CD4-positive, alpha-beta T cell (primary cell): ENCODE measurements at places on chromosomes 11 and 22.

DNA sequence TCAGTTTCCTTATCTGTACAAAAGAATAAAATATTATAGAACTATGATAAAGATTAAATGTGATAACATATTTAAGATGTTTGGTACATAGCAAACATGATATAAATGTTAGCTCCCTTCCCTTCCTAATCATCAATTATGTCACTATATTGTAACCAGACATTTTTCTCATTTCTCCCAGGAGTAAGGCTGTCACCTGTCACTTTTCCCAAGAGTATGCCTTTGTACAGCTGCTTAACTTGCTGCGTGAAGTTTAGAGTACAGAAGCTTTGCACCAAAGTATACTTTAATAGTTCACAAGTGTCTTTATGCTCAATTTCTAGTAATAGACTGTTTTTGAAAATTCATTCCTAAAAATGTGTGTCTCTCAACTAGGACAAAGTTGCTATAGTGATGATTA, 186.9 kb downstream of the DLG2 start:
- no peak for DNase-seq

DNA sequence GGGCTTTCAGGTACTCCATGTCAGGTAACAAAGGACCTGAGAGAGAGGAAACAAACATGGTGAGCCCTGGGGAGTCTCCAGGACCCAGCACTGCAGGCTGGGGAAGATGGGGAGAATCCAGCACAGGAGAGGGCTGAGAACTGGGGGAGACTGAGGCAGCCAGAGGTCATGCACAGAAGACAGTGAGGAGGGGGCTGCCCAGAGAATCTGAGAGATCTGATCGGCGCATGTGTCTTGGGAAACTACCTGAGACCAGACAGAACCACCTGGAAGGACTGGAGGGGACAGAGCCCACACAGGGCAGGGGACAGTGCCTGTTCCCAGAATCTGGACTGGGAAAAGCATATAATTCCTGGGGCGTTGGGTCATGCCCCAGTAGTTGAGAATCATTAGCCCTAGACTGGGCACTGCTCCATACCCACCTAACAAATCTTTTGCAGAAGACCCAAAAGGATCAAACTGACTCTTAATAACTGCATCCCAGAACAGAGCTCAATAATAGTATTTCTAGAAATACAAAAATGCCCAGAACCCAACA, 20.0 kb upstream of the COMT start:
- no peak for DNase-seq

DNA sequence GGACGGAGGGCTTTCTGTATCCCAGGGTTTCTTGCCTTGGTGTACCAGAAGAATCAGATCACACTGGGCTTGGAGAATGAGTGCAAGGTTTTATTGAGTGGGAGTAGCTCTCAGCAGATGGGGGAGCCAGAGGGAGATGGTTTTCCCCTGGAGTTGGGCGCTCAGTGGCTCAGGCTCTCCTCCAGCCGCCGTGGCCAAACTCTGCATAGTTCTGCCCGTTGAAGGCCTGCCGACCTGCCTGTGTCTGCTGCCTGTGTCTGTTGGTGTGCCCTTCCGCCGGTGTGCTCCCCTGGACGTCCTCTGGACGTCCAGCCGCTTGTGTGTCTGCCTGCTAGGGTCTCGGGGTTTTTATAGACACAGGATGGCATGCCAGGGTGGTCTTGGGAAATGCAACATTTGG, 4.5 kb upstream of the ALKBH8 start:
- DNase-seq, result no peak

DNA sequence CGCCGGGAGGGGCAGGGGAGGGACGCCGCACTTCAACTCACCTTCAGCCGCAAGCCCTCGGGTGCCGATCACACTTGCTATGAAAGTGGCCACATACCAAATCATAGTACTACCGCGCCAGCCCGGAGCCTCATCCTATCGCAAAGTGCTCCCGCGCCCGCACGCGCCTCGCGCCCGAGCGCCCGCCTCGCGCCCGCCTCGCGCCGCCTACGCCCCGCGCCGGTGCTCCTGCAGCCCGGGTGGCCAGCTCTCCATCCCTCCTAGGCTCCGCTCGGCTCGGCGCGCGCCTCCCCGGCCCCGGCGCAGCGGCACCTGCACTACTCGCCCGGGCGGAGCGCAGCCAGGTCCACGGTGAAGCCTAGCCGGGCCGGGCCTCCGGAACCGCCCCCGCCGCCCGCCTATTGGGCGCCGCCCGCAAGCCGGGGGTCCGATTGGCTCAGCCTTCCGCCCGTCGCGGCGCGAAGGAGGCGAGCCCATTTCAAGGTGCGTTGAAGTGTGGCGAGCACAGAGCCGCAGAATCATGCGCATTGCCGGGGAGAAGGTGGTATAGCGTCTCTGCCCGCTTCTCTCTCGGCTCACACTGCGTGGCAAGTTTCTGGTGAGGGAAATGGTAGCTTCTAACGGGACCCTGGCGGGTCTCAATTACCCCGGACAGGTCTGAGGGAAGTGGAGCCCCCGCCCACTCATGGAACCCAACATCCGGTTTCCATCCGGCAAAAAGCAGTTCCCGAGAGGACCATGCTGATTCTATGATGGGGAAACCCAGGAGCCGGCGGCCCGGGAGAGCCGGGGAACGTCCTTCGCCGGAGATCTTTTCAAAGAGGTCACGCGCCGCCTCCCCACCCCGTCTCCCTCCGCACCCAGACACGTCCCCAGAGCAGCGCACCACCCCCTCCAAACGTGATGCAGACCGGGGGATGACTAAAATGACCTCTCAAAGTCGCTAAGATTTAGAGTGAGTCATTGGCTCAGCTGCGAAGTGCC, at the start of gene IGSF9B:
IGSF9B (minus strand) TSS at position 319 of the 984 bp plus-strand sequence; CDS start at position 105, 214 bp downstream.
- DNase-seq, result peak; percentile 91

GRCh38 chr11:8232849-8233606, 30.6 kb downstream of the LMO1 start:
- no peak for DNase-seq

GRCh38 chr11:75351791-75352587, 528 bp upstream of the ARRB1 start:
- peak; percentile 38 for DNase-seq

GRCh38 chr11:59423835-59424234, 2.4 kb downstream of the OR5A2 start:
- DNase-seq, result no peak

DNA sequence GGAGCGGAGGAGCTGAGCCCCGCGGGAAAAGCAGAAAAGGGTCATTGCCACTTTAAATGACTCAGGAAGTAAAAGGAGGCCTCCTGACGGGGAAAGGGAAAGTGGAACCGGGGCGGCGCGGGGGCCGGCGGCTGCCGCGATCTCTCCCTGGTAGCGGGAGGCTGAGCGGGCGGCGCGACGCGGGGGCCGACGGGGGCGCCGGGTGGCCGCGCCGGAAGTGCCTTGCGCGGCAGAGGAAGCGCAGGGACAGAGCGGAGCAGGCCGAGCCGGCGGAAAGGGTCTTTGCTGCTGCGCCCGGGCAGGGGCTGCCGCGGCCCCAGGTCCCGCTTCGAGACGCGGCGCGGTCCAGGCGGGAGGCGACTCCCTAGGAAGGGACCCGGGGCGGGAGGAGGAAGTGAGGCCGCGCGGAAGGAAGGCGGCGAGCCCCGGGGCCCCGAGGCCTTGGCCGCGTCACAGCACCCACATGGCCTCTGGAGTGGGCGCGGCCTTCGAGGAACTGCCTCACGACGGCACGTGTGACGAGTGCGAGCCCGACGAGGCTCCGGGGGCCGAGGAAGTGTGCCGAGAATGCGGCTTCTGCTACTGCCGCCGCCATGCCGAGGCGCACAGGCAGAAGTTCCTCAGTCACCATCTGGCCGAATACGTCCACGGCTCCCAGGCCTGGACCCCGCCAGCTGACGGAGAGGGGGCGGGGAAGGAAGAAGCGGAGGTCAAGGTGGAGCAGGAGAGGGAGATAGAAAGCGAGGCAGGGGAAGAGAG, at the start of gene TRIM44:
TRIM44 (plus strand) TSS at position 127 of the 759 bp plus-strand sequence; CDS start at position 464, 337 bp downstream.
- peak; percentile 89 for DNase-seq

GRCh38 chr11:107054391-107054790, 36.1 kb upstream of the GUCY1A2 start:
- no peak for DNase-seq

GRCh38 chr22:49392247-49392646, 435.4 kb downstream of the BRD1 start:
- DNase-seq, result no peak

DNA sequence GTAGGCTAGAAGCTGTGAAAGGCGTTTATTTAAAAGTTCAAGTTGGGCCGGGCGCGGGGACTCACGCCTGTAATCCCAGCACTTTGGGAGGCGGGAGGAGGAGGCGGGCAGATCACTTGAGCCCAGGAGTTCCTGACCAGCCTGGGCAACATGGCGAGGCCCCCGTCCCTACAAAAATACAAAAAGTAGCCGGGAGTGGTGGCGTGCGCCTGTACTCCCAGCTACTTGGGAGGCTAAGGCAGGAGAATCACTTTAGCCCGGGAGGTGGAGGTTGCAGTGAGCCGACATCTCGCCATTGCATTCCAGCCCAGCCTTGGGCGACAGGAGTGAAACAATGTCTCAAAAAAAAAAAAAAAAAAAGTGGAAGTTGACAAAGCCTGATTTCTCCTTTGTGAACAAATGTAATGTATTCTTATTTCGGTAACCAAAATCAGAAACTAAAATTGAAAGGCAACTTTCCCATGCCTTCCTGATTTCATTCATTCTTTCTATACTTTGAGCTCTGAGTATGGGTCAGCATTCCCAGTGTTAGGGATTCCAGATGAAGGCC, 825 bp downstream of the PTPMT1 start:
- DNase-seq, result no peak

- DNase-seq, result peak; percentile 75
These were observed 631 bp upstream of the C22orf39 start for GRCh38 chr22:19448076-19448607.

DNA sequence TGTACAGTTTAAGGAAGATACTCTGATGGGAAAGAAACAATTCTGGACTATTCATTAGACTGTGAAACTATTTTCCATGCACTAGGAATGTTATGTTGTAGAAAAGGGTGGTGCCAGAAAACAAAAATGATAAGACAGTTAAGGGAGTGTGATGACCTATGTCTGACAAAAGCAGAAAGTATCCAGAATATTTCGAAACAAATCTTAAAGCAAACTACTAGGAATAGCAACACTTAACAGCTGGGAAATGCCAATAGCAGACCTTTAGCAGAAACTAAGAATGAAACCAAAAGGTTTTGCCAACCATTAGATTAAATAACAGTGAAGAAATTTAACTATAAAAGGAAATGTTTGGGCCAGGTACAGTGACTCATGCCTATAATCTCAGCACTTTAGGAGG, 3.3 kb upstream of the ARHGAP20 start:
- no peak for DNase-seq

- no peak for DNase-seq
These were observed 438.0 kb downstream of the KCNA4 start for GRCh38 chr11:29578806-29579205.

DNA sequence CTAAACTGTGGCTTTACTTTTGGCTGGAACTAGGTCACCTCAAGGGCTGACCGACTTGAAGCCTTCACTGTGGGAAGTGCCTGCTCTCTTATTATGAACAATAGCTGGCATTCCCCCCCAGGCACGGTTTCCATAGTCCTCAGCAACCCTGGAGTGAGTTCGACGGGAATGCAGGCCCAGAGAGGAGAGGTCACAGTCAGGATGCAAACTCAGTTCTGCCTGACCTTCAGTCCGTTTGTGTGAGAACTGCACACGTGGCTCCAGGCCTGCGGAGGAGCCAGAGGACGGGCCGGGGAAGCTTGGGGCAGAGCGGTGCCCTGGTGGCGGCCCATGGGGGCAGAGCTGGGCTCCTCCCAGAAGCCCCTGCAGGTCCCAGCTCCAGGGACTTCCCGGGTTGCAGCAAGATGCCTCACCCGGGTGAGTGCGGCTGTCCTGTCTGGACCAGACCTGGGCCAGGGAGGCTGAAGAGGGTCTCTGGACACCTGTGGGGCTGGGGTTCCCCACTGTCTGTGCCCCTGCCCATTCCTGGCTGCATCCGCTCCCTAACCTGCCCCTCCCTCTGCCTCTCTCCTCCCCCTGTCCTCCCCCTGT, 17.2 kb downstream of the SLC25A18 start:
- DNase-seq, result no peak
